Foreskin fibroblast (primary cell): ENCODE measurements at places on chromosomes 4 and X.

GRCh38 chr4:182643801-182644682 is 273.1 kb downstream of the DCTD start:
- DNase-seq = peak; percentile 14

DNA sequence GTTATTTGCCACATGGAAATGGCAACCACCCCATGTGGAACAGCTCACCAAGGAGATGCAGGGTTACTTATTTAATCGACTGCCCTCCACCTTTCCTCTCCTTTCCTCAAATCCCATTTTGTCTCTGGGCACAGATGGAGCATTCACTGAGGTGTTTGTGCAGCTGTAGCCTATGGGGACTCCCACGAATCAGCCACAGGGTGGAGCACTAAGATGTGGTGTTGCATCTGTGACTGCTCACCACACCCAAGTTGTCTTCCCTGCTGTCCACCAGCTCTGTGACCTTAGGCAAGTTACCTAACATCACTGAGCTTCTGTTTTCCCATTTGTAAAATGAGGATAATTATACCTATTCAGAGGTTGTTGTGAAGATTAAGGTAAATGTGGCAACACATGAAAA is 252.4 kb upstream of the CPEB2 start:
- peak; percentile 4 for DNase-seq

- DNase-seq = peak; percentile 30
Observed at GRCh38 chr4:113106108-113106507, 56.7 kb downstream of the ANK2 start.

DNA sequence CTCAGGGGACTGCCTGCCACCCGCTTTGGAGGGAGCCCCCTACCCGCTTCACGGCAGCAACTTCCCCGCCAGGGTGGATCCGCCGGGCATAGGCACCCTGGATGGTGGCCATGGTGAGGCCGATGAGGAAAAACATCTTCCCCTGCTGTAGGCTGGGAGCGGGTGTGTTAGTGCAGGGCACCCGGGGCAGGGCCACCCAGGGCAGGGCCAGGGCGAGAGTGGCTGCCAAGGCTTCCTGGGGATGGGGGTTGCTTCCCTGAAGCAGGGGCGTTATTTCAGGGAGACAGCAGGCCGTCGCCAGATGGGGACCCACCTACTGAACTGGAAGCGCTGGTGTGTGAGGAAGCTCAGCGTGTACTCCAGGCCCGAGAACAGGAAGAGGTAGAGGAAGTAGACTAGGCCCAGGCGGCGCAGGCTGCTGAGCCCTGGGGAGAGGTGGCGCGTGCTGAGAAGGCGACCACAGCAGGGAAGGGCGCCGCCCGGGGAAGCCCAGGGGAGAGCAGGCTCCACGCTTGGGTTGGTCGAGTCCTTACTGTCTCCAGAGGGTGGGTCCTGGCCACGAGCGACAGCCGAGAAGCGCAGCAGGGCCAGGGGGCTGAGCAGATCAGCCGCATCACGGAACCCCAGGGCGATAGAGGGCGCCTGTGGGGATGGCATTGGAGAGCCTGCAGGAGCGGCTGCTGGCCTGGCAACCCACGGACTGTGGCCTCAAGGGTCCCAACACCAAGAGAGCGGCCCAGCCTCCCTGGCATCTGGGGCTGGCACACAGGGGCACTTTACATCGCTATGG is 31.5 kb downstream of the NOP14 start:
- no peak for DNase-seq

GRCh38 chr4:137502339-137503129 is 29.8 kb downstream of the PCDH18 start:
- DNase-seq = no peak

- DNase-seq = no peak
Observed at GRCh38 chr4:15577508-15577907, 77.6 kb downstream of the FBXL5 start.

- DNase-seq = no peak
Observed at GRCh38 chr4:128942607-128943006, 133.1 kb downstream of the JADE1 start.

DNA sequence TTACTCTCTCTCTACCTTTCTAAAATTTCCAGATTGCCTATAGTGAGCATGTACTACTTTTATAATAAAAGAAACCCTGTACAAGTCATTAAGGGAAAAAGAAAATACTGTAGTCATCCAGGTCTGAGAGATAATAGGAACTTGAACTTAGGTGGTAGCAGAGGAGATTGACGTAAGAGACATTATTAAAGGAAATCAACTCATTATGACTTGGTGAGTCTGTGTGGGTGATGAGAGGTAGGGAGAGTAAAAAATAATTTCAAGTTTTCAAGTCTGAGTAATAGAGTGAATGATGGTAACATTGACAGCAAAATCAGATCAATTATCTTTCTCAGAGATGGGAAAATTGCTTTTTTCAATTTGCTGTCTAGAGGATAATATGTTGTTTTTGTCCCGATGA is 44.0 kb upstream of the ZCCHC12 start:
- no peak for DNase-seq
